Activated CD4-positive, alpha-beta T cell treated with anti-CD3 and anti-CD28 coated beads for 48 hours (primary cell): ENCODE measurements at places on chromosomes 1 and 21.

DNA sequence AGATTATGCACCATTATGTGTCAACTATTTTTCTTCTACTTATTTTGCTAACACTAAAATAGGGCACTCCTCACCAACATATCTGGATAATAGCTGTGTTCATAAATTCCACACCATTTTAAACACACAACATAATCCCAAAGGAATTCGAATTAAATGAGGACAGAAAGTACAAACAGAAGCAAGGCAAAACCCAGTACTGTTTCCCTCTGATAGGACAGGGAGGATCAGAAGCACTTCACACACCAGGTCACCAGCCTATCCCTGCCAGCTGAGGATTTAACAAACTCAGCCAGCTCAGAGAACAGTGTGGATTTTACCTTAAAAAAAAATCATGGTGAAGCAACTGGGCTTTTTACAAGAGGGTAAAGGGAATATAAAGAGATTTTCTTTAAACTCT, 20.0 kb downstream of the CRYZ start:
- DNase-seq = no peak

GRCh38 chr1:25431955-25432719, 1.4 kb downstream of the MACO1 start:
- no peak for DNase-seq

DNA sequence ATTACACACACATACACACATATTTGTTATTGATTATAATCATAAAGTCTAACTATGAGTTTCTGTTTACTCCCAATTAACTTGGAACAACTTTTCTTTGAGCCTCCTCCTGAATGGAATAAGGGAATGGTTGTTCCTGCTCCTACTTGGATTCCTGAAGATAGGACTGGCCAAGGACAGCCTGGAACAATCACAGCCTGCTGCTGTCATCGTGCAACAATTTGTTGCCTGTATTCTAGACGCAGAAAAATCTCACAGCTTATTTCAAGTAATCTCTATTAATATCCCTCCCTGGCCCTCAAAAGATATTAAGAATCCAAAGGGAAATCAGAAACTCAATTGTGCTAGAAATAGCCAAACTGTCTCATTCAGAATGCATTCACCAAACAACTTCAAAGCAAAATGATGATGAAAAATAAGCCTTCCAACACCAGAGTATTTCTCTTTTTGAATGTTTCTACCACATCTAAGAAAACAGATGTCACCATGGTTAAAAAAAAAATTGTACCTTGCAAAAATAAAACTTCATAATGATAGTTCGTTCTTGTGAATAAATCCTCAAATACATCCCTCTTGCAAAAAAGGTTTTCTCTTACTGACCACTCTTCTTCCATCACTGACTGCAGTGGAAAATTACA, 30.9 kb downstream of the RCAN1 start:
- DNase-seq = no peak

- no peak for DNase-seq
Observed at GRCh38 chr1:42992054-42992571, 33.4 kb upstream of the SLC2A1 start.

DNA sequence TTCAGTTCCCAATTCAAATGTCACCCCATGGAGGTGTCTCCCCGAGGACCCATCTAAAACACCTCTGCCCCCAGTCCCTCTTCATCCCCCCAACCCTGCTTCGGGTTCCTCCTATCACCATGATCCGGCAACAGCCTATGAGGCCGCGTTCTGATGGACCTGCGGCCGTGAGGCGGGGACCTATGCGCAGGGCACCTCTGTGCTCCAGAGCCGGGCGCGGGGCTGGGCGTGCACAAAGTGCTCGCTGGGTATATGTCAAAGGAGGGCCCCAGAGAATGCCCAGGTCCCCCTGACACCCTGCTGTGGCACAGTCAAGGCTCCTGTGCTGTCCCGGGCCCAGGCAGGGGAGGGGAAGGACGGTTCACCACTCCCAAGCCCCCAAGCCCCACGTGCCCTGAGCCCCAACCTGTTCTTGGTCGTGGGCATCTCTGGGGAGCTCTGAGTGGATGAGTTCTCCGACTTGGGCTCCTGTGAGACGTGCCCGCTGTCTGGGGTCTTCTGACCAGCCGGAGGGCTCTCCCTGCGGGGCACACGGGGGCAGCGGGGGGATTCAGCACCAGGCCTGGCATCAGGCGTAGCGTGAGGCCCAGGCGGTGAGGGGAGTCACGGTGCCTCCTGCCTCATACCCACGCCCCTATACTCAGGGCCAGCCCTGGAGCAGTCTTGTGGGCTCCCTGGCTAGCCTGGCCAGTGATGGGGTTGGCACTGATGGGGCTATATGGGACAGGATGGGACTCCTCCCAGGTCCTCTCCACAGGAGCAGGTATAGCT, 67.7 kb downstream of the RAP1GAP start:
- no peak for DNase-seq

GRCh38 chr1:87450615-87451209, 122.0 kb downstream of the LMO4 start:
- DNase-seq = peak; percentile 11

GRCh38 chr1:33736496-33736895, 127.4 kb upstream of the HMGB4 start:
- DNase-seq = no peak

DNA sequence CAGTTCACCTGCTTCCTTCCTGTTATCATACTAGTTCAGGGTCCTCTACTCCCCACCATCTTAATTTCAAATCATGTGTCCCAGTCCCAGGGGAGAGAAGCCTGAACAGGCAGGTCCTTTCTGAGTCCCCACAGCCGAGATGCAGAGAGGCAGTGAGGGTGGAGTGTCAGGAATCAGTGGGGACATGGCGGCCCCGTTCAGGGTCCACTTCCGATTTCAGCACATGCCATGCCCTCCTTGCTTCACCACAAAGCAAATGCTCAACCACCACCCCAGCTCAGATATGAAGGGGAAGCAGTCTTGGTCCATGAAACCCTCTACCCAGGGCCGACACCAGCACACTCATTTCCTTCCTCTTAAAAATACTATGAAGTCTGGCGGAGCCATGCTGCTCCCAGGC, 5.2 kb upstream of the SEMA4A start:
- DNase-seq = no peak

- DNase-seq = no peak
Observed at GRCh38 chr21:44728716-44729115, 17.3 kb upstream of the TSPEAR start.

- DNase-seq = peak; percentile 54
Observed at GRCh38 chr1:172429331-172430127, 9.0 kb downstream of the C1orf105 start.

DNA sequence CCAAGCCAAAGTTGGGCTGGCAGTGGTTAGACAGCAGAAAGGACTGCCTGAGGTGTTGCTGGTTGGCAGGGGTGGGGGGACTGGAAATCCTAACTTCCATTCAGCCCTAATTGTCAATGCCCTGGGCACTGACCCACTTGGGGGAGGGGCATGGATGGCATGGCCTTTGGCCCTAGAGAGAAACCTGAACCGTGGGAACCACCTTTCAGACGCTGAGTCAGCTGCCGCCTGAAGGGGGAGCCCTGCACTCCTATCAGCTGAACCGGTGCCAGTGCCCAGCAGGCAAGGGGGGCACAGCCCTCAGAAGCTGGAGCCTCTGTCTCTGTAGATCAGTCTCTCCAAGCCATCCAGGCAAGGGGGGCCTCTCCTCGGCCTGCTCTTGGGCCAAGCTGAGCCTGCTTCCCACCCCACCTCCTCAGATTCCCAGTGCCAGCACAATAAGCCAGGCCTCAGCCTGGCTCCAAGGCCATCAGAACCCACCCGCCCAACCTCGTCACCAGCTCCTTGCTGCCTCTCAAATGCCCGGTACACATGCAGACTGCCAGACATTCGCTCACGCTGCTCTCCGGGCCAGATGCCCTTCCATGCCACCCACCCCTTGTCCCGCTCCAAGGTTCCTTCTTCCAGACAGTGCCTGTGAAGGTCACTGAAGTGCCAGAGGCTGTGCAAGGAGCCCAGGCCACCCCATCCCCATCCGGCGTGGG, 11.6 kb downstream of the TINAGL1 start:
- peak; percentile 72 for DNase-seq

DNA sequence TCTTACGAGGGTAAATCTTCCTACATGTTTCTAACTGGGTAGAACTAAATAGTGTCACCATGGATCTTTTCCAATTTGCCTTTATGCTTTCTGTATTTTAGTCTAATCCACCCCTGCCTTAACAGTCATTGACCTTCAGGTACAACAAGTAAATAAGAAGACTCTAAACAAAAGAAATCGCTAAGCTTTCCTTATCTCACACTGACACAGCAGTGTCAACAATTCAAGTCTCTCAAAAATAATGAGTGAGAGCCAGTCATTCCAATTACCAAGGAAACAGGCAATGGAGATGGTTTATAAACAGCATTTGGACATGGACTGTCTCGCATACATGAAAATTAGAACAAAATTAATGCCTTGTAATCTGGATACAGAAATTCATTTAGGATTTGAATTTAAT, 365.8 kb downstream of the VAV3 start:
- no peak for DNase-seq

DNA sequence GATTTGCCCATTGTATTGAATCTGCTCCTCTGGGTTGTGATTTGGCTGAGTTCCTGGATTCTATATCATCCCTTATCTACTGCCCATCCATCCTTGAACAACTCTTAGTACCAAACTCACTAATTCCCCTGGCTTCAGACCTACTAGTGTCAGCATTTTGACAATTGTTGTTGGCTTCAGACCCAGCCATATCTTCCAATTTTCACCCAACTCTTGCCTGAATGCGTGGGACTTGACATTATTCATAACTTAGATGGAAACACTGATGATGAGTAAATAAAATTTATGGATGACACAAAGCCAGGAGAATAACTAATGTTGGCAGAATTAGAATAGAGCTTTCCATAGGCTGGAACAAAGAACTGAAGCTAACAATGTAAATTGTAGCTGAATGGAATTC, 27.3 kb upstream of the EDEM3 start:
- no peak for DNase-seq

GRCh38 chr1:175402336-175402735, 209.8 kb upstream of the KIAA0040 start:
- DNase-seq = no peak

- DNase-seq = no peak
Observed at GRCh38 chr1:14891991-14892390, 261.6 kb upstream of the TMEM51 start.

GRCh38 chr1:153364156-153364555, 6.5 kb downstream of the S100A9 start:
- no peak for DNase-seq

DNA sequence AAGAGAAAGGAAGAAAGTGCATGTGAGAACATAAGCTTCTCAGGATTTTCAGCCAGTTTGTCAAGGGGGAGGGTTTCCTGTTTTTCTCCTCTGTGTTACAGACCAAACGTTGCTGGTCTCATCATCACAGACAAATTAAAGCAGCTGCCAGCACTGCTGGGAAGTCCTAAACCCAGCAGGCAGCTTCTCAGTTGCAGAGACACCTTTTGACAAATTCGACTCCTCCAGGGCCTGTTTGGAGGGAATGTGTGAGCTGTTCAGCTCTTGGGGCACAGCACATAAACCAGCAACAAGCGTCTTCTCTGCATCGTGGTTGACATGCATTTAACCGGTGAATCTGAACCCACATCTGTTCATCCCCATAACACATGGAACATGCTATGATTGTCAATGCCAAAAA, 454.6 kb upstream of the RUNX1 start:
- DNase-seq = no peak

- no peak for DNase-seq
Observed at GRCh38 chr21:34260277-34261008, 103.4 kb upstream of the KCNE2 start.

DNA sequence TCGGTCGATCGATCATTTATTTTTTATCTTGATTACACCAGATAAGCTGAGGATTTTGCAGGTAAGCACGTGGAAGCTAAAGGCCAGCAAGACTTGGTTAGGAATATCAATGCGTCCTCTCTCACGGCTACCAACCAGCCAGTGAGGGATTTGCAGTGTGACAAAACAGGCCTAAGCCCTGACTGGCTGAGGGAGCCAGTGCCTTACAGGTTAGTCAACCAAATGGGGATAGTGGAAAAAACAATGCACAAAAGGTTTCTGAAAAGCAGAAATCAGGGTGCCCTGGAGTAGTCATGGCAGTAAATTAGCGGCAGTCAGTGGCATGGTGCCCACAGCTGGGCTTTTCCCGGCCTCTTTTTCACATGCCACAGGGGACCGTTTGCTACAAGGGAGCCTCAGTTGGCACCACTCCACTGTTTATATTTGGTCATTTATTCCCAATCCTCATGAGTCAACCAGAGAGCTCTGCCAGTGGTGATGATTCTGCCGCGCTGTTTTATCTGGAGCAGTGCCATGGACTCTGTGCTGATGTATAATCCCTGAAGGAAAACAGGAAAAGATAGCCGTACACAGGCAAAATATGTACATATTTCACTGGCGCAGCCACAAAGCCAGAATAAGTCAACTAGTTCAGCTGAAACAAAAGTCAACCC, 167.6 kb downstream of the RHOU start:
- no peak for DNase-seq

GRCh38 chr21:15667819-15668218, 62.0 kb upstream of the USP25 start:
- no peak for DNase-seq

DNA sequence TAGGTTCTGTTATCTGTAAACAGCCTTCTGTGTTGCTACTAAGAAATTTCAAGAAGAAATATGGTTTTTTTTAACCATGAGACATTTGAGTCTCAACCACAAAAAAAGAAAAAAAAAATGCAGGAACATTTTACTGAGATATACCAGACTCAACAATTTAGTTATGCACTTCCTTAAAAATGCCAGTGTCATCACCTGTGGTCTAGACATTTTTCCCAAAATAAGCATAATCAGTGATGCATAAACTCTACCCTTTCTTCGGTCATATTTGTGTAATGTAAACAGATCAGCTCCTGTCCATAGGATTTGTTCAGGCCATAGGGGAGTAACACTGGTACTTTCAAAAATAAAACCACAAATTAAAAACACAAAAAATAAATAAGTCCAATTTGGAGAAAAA, 122.6 kb upstream of the TNFSF4 start:
- DNase-seq = no peak

GRCh38 chr1:219837274-219837993, 90.9 kb downstream of the SLC30A10 start:
- no peak for DNase-seq

DNA sequence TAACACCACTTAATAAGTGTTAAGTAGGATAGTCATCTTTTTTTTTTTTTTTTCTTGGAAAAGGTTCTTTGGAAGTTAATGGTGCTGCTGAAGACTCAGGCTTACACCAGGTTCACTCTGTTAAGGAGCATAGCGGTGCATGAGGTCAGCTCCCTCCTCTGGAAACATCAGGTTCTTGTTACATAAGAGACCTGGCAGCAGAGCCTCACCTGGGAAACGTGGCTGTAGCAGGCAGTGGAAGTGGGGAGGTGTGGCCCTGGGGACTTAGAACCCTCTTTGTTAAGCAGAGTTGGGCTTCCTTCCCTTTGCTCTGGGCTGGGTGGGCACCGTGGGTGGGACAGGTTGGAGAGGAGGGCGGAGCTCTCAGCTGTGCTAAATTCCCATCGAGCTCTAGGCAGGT, 104.1 kb downstream of the CNIH3 start:
- DNase-seq = no peak

- no peak for DNase-seq
Observed at GRCh38 chr1:3369446-3370076, 84.9 kb upstream of the ARHGEF16 start.

- DNase-seq = no peak
Observed at GRCh38 chr1:40059338-40059959, 18.9 kb downstream of the CAP1 start.

GRCh38 chr1:31231802-31232201, 7.9 kb downstream of the NKAIN1 start:
- DNase-seq = no peak

- DNase-seq = peak; percentile 42
Observed at GRCh38 chr1:182718311-182718710, 33.9 kb upstream of the RGS8 start.

GRCh38 chr21:36745459-36745858, 46.5 kb downstream of the SIM2 start:
- DNase-seq = no peak
